ENCODE measurements at places on chromosomes 6 and 20.

GRCh38 chr20:16505894-16506293 lies 67.4 kb downstream of the KIF16B start:
- no peak for DNase-seq

- no peak for DNase-seq
Observed at GRCh38 chr6:127483399-127484055, 24.3 kb upstream of the KIAA0408 start.

- DNase-seq, result no peak
Observed at GRCh38 chr6:127997496-127998164, 96.8 kb upstream of the THEMIS start.

GRCh38 chr6:81751388-81752083 lies 945 bp downstream of the TENT5A start:
- DNase-seq, result peak; percentile 58

DNA sequence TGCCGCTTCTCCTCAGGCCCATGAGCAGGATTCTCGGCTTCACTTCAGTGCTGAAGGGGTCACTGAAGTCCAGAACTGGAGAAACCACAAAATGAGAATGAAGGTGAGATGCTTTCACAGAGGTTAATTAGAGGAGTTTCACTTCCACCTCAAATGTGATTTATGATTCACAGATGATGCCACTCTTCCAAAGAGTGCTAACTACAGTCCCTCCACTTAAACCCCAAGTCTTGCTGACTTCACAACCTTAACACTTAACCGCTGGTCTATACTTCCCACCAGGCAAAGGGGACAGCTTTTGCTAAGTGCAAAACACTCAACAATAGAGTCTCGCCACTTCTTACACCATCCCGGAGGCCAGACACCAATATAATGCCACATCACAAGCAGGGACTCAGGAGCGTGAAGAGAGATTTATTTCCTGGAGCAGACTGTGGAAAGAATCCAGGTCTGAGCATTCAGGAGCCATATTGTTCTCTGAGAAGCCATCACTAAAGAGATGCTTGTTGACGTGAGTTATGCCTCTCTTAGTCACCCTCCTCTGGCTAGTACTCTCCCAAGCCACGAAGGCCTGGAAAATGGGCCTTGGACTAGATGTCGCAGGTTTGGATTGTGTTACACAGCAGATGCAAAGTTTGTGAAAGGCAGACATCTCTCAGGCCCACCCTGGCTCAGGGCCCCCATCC lies 24.4 kb downstream of the RRAGD start:
- no peak for DNase-seq

DNA sequence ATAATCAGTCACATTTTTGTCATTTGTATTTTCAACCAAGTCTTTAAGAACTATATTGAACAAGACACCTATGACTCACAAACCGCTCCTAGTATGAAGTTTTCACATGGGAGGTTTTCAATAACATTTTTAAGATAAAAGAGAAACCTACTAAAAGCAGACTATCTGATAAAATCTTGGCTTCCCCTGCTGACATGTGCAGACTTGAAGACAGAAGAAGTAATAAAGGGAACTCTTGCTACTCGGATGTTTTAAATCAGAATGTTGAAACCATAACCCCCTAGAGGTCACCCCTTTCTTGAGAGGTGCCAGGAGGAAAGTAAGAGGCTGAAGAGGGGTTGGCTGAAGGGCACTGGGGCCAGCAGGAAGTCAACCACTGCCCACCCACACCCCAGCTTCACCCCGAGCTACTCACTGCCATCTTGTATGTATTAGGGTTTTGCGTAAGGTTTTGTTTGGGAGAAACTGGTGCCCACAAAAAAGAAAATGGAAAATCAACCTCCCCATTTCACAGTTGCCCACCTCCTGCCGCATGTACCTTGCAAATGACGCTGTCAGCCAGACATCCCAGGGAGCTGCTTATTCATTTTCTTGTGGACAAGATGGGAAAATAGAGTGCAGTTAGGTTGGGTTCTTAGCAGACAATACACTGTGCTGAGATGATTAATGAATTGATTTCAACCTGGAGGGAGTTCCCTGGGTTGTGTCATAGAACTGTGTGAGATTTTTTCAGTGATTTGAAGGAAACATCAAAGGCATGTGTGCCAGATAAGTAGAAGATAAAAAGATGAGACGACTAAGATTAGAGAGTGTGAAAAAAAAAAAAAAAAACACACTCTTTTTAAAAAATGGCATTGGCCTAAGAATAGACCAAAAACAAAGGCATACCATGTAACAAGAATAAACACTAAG lies 83.2 kb upstream of the TAB2 start:
- peak; percentile 56 for DNase-seq

GRCh38 chr6:129385117-129385516 lies 324.9 kb downstream of the ARHGAP18 start:
- no peak for DNase-seq

GRCh38 chr6:25217829-25218228 lies 61.3 kb upstream of the CARMIL1 start:
- no peak for DNase-seq

- no peak for DNase-seq
Observed at GRCh38 chr6:31655349-31656237, at the start of gene APOM. APOM (plus strand) TSS chr6:31655894; CDS start chr6:31655967, 73 bp downstream.

DNA sequence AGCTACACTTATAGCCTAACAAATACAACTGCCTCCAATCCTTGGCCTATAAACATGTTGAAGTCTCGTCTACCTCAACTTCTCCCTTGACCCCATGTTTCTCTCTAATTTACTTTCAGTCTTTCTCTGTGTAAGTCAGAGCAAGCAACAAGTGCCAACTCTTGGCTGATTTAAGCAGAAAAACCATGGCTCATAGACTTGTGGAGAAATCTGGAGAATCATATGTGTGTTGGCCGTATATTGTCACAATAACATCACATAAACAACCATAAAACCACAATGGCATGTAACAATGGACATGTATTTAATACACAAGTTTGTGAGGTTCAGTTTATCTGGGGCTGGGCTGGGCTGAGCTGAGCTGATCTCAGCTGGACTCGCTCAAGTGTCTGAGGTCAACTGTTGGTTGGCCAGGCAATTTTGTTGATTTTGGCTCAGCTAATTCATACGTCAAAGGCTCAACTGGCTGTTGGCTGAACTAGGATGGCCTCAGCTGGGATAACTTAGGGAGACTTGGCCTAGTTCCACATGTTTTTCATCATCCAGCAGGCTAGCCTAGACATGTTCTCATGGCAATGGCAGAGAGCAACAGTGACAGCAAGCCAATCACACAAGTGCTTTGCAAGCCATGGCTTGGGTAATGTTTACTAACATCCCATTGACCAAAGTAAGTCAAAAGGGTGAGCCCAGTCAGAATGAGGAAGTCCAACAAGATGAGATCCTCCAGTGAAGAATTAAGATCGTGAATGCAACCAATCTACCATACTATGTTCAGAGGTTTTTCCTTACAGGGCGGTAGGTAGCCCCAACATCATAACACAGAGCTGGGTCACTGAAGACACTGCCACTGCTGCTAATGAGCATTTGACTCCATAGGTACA lies 12.9 kb upstream of the TBC1D22B start:
- DNase-seq, result peak; percentile 100

DNA sequence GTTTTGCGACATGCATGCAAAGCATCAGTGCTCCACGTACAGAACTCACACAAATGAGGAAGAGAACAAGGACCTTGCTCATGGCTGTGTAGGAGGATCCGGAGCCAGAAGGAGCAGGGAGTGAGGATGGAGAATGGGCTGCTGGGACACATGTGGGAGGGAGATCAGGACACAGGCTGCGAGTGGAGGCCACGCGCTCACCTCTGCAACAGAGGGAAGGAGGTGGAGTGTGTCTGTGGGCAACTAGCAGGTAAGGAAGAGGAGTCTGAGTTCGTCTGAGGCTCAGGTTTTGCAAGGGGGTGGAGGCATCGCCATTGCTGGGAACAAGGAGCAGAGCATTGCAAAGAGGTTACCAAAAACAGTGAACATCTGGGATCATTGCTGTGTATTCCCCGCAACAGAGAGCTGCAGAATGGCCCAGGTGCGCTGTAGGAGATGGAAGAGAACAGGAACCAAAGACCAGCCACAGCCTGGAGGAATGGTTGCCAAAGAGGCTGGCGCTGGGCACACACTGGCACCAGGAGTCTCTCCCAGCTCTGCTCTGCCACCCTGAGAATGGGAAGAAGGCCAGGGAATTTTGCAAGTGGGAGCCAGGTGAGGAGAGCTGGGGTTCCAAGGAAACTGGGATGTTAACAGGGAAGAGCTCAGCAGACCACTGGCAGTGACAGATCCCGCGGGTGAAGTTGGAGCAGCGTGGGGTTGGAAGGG lies 90.0 kb upstream of the RPS6KA2 start:
- no peak for DNase-seq

GRCh38 chr6:67802771-67803170 lies 832.3 kb upstream of the ADGRB3 start:
- DNase-seq, result no peak

GRCh38 chr20:25632940-25633790 lies 9.4 kb upstream of the NANP start:
- DNase-seq, result peak; percentile 92

GRCh38 chr20:3239867-3240775 lies 1.1 kb upstream of the SLC4A11 start:
- DNase-seq, result peak; percentile 25

DNA sequence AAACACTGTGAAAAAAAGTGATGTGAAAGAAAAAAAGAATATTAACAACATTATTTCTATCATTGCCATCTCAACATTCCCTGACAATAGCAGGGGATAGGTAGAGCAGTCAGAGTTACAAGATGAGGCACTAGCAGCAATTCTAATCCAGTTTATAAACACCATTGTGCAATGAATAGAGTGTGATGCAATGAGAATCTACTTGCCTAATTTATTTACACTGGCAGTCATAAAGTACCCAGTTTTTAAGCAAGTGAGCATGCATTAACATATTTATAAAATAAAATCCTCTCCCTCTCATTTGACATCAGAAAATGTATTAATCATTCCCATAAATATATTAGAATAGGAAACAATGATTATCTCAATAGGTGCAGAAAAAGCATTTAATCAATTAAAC lies 2.5 kb upstream of the MANEA start:
- peak; percentile 13 for DNase-seq

DNA sequence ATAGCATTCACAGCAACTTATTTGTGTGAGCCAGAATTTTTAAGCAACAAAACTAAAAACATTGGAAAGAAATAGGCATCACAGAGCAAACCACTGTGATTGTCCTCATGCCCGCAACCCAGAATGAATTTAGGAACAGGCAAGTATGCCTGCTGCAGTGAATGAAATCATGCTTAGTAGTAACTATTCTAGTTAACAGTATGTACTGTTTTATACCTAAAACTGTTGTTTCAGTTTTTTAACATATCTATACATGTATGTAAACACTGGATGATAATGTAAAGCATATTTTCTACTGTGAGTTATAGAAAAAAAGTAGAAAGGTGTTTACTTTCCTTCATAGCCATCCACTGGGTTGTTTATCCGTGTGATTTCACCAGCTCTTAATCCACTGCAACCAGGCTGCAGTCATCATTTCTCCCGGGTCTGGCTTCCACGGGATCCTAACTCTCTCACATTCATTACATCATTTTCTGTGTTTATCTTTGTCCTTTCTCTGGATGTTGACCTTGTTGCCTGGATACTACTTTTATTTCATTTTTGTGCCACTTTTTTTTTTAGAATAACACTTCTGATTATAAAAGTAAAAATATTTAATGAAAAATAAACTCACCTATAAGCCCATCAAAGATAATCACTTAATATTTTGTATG lies 3.6 kb upstream of the ARFGEF3 start:
- DNase-seq, result no peak

GRCh38 chr6:15882915-15883314 lies 220.1 kb upstream of the DTNBP1 start:
- DNase-seq, result no peak

DNA sequence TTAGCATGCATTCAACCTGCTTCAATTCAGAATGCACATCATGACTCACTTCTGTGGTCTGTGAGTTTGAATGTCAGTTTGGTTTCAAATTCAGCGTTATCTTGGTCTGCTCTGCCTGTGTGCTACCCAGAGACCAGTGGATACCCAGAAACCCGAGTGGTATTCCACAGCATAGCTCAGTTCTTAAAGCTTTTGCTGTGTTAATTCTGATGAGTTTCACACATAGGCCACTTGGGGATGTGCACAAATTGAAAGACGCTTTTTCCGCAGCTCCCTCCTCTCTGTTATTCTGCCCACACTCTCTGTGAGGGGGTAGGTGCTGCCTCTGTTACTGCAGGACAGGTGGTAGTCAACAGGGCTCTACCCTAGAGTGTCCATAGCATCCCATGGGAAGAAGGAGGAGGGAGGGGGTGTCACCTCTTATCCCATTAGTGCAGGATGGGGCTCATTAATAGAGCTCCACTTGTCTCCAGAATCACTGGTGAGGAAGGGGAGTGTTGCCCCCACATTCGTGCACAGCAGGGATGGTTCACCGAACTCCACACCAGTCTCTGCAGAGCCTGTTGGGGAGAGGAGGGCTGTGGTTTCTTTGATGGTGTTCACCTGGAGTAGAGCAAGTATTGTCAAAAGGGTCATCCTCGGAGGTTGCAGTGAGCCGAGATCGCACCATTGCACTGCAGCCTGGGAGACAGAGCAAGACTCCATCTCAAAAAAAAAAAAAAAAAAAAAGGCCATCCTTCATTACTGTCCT lies 29.2 kb upstream of the SDCBP2 start:
- peak; percentile 39 for DNase-seq

DNA sequence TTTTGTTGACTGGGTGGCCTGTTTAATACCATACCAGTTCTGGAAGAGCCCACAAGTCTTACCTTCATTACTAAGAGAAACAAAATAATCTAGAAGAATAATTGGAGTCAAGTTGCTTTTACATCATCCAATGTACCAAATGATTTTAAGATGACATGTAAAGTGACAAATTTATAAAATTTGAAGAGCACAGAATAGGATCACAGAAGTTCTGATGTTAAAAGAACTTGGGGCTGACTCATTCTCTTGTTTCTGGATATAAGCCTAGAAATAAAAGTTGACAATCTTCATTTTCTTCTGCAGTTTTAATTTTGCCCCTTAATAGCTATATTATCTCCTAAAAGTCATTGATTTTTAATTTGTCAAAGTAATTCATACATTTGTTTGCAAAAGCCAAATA lies 317.5 kb upstream of the MARCKS start:
- peak; percentile 10 for DNase-seq

- no peak for DNase-seq
Observed at GRCh38 chr20:37976887-37977286, 56.4 kb downstream of the TTI1 start.

DNA sequence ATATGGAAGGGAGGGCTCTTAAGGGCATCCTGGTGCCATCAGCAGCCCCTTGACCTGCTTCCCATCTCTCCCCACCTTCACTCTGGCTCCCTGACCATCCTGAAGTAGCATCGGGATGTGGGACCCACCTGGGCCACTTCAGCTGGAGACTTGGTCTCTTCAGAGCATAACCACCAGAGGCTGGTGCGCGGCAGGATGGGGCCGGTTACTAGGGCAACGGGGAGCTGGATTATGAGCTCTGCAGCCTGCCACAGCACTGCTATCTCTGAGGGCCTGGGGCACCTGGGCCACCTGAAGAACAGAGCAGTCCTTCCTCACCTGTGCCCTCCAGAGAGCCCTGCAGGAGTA lies 79.7 kb downstream of the SYNJ2 start:
- no peak for DNase-seq

- DNase-seq, result peak; percentile 63
Observed at GRCh38 chr20:675453-676314, at the start of gene SCRT2. SCRT2 (minus strand) TSS chr20:675802; CDS start chr20:675601, 201 bp downstream.
